ENCODE measurements at places on chromosomes 12 and 14.

- DNase-seq = no peak
Measured at GRCh38 chr14:68822132-68822651, 29.3 kb upstream of the ZFP36L1 start.

DNA sequence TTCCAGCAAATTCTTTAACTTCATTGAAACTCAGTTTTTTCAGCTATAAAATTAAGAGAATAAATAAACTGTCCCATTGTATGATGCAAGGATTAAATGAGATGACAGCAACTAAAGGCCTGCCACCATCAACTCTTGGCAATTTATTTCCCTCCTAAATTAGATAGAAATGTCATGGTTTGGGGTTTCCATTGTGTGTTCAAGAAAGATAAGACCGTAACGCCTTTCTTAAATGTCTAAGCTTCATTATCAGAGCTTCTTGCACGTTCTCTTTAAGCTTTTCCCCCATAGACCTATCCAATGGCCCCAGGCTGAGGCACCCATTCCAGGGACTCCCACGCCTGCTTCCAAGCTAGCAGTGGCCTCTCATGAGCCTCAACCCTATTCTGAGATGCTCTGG, 281.9 kb downstream of the CACNA1C start:
- no peak for DNase-seq

DNA sequence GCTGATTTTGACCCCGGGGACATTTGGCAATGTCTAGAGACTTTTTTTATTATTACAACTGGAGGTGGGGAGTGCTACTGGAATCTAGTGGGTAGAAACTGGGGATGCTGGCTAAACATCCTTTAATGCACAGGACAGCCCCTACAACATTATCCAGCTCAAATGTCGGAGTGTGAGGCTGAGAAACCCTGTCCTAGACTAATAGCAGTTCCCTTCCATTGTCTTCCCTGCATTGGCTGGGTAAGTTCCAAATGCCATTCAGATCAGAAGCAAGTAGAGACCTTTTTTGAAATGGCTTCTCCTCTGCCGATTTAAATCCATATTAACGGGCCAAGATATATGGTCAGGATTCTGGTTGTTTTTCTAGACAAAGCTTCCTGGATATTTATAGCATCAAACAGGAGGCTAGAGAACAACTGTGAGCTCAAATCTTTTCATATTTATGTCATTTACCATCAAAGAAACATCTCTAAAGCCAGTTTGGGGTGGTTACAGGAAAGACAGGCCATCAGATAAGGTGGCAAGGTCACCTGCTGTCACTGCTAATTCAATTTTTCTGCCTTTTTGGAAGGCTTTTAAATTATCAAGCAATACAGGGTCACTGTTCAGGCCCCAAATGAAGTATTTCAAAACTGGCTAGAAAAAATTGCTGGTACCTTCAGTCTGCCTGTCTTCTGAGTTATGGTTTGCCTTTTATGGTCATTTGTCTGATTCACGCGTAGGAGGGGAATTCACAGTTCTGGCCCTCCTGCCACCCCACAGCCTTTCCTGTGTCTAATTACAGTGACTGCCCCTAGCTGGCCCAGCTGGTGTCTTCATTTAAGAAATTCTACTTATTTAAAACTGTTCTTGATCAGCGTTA, 20.1 kb upstream of the AKAP5 start:
- no peak for DNase-seq

- no peak for DNase-seq
Measured at GRCh38 chr12:38628288-38628687, 277.1 kb downstream of the CPNE8 start.

DNA sequence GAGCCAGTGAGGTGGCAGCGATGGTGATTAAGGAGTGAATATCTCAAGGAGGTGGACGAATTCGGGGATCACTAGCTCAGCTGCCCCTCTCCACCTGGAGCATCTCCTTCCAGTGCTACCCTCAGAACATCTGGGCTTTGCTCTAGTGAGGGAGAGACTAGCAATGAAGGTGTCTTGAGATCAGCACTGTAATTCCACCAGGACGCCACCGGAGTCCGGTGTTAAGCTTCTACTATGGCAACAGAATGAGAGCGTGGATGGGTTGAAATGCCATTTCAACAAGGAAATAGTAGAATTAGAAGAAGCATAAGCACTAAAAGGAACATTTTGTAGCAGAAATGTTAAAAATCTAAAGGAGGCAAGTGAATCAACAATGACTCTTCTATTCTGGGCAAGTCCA, 61.1 kb downstream of the NTF3 start:
- DNase-seq = no peak

GRCh38 chr12:46154221-46154985, 114.4 kb downstream of the SLC38A1 start:
- no peak for DNase-seq

DNA sequence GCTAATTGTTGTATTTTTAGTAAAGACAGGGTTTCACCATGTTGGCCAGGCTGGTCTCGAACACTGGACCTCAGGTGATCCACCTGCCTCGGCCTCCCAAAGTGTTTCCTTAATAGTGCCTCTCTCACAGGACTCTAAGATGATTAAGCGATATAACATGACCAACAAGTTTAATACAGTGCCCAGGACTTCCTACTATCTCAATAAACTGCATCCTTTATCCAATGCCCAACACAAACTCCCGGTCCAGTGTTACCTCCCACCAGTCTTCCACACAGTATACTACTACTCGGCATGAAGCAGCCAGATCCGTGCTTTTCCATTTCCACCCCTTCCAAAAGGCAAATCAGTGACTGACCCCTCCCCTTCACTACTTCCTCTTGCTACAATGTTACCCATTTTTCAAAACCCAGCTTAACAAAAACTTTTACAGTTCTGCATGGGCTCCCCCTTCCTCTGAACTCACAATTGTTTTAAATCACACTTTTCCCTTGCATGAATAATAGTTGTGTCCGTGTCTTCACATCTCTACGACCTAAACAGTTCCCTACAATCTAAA, 900 bp downstream of the NOP2 start:
- no peak for DNase-seq

DNA sequence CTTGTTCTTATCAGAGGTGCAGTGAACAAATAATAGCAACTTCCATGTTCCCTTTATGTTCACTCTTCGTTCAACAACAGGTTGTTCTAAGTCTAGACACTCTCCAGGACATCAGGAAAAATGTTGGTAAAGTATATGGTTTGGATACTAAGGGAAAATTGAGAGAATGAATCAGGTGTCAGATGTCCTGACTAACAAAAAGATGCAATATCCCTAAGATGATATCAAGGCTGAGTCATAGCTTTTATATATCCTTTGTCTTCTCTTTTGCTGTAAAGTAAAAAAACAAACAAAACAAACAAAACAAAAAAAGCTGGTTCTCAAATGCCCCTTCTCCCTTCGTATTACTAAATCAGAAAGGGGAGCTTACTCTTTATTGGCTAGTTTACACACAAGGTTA, 11.1 kb downstream of the GLIPR1L1 start:
- no peak for DNase-seq

- DNase-seq = no peak
Measured at GRCh38 chr12:98453070-98453469, 62.3 kb upstream of the TMPO start.

- DNase-seq = no peak
Measured at GRCh38 chr14:90544971-90545370, 148.1 kb downstream of the CALM1 start.

GRCh38 chr14:70718383-70719118, 76.8 kb downstream of the TTC9 start:
- DNase-seq = no peak

GRCh38 chr12:30624009-30624408, 71.7 kb downstream of the IPO8 start:
- DNase-seq = no peak

- no peak for DNase-seq
Measured at GRCh38 chr12:105805730-105806399, 332.9 kb downstream of the NUAK1 start.

DNA sequence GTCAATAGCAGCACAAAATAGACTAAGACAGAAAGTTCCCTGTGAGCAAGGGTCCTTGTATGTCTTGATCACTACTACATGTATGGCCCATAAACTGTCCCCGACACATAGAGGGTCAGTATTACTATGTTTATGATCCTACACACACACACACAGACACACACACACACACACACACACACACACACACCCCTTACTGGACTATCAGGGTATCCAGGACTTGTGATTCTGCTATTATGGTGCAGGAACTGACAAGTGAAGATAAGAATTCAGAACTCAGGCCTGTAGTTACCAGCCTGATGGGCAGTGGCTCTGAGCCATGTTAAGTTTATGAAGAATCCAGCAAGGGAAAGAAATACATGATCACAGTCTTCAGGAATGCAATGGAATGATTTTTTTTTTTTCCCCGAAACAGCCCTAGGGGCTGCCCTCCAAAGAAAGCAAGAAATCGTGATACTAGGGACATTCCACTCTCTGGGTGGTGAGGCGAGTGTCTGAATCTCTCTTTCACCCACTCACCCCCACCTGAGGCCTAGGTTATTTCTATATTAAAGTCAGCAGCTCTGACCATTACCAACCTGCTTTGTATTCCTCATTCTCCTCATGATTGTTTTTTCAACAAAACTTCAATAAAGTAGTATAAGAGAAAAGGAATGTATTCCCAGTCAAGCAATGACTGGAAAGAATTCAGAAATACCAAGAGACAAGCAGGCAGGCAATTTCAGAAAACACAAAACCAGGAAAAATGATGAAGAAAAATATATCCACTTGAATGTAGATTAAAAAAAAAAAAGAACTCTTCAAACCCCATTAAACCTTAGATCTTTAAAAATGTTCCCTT, 105.8 kb downstream of the AVPR1A start:
- DNase-seq = no peak

DNA sequence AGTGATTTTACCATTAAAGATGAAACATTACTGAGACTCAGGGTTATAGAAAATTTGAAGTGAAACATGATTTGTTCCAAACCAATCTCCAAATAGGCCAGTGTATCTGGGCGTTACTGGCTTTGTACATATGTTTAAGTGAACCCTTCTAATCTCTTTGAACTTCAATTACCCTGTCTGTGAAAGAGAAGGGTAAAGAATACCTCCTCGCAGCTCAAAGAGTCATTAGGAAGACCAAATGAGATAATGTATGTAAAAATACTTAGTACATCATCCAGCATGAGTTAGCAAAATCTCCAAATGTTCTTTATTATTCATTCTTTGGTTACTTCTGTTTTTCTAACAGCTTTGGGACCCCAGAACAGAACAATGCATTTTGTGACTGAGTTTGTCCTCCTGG, at the start of gene OR11H6:
Gene OR11H6 (plus strand): TSS at position 301 of the 400 bp plus-strand sequence. CDS start 0 bp downstream, at position 301.
- DNase-seq = no peak

- no peak for DNase-seq
Measured at GRCh38 chr14:22147716-22148115, 441.3 kb downstream of the DAD1 start.

- peak; percentile 85 for DNase-seq
Measured at GRCh38 chr12:48890657-48891418, 25.2 kb upstream of the RND1 start.

DNA sequence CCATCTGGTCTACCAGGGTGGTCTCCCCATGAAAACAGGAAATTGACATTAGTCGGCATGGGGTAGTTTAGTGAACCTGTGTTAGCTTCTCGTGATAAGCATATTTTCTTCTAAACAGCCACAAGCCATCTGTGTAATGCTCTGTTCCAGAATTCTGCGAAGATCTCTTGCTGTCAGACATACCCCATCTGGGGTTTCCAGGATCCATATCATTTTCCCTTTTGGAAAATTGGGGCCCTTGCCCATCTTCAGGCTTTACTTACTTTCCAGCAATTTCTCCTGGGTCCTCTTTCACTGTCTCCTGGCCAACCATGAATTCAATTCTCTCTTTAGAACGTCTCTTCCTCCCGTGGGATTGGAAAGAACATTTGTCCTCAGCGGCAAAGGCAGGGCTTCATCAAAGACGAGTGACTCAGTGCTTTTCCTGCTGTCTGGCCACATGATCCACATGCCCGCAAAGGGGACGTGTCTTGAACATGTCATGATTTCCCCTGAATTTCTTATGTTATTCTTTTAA, 21.4 kb upstream of the NCOR2 start:
- DNase-seq = no peak

DNA sequence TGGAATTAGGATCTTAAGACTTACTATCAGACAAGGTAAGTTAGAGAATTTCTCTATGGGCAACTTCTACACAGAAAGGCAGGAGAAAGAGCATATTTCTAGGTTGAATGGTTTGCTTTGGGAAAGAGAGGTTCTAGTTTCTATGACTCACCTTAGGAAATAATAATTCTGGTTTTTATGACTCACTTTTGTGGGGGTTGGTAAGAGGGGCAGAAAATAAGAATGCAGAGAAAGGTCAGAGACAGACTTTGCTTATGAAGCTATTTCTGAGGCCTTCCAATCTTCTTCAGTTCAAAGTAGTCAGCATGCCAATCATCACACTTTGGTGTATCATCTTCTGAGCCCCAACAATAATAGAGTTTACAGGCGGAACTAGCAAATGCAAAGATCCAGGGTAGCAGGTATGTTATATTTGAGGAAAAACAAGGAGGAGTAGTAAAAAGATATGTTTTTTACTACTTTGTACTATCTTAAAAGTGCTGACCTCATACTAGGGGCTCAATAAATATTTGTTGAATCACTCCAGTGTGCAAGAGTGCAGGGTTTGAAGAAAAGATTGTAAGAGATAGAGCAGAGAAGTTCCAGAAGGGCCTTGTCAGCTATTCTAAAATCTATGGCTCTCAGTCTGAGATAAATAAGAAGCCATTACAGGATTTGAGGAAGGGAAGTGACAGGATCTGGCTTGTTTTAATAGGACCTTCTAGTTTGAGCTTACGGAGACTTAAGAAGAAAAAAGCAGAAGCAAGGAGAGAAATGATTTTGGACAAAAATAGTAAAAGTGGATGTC, 56.7 kb upstream of the LRFN5 start:
- DNase-seq = no peak

Measured in D341Med (cell line).